ENCODE measurements at places on chromosomes 12 and 14. TPM values are rescaled to one million over a fixed set of nuclear protein-coding genes. Genes with fewer than 3 reads are reported as not detected.

- DNase-seq, result no peak
These were observed 188.0 kb downstream of the CFAP54 start for GRCh38 chr12:96677363-96677762.

PRR4 gene
- total RNA-seq, result 2.5 TPM

SLC10A1 gene
- not detected for total RNA-seq

DNA sequence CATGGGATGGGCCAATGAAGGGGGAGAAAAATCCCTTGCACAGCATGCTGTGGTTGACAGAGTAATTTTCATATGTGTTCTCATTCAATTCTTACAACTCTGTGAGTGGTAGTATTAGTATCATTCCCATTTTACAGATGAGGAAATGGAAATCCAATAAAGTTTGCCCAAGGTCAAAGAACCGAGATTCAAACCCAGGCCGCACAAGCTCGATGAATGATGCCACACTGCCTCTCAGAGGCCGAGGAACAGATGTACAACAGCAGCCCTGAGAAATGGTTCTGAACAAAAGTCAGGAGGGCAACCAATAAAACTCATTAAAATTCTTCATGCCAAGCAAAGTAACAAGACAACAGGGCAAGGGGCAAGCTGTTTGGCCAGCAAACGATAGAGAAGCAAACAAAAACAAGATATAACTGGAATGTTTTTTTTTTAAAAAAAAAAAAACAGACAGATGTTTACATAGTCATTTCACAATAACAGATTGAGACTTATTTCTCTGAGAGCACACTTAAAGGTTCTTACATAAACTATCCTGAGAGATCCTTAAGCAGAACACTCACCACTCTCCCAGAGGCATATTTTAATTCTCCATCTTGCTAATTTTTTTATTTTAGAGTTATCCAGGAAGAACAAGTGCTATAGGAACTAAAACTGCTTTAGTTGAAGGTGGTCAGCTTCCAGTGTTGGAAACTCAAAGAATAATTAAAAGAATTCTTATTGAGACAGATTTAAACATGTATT, 85.8 kb downstream of the EXOC5 start:
- no peak for DNase-seq

GOLGA3 gene
- total RNA-seq, result 55.0 TPM

DNA sequence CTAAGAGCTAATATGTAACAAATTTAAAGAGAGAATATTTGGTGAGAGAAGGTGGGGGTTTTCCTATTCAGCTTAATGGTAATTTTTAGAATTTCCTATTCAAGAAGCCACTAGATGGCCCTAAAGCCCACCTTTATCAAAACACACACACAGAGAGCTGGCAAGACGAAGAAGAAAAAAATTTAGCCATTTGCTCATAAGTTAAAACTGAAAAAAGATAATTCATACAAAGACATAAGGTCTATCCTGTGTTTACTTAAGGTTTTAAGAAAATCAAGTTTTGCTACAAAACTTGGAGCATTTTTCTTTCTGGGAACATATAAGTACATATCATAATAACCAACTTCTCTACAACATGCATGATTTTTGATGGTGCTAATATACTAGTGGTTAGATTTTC, 46.8 kb upstream of the PCED1B start:
- DNase-seq, result no peak

- DNase-seq, result no peak
These were observed 58.5 kb upstream of the HIF1A start for GRCh38 chr14:61636779-61637178.

POTEG gene
- total RNA-seq, result not detected
